ENCODE measurements at places on chromosomes 7 and 10. TPM values are rescaled to one million over a fixed set of nuclear protein-coding genes. Genes with fewer than 3 reads are reported as not detected.
A peak's percentile ranks its signal among the peaks of the same experiment; 100 is the strongest.

GRCh38 chr10:76177936-76178335, 746.5 kb downstream of the LRMDA start:
- no peak for DNase-seq

The AP5Z1 gene
- 12.9 TPM for total RNA-seq

GRCh38 chr10:70926226-70927000, 38.0 kb upstream of the PCBD1 start:
- peak; percentile 69 for DNase-seq

DNA sequence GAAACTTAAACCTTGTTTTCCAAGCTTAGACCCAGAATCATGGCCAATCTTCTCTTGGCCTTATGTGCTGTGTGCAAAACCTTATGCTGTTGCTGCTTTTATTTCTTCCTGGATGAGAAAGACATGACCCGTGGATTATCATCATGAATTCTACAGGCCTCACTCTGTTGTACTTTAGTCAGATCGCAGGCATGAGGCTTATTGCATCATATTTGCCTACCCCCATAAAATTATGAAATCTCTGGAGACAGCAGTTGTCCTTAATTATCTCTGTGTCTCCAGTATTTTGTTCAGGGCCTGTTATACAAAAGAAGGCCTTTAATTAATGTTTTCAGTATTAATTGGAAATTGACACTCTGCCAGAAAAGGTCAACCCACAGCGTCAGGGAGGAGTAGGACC, 71.6 kb downstream of the PLCE1 start:
- DNase-seq, result no peak

The ASZ1 gene
- total RNA-seq, result not detected

DNA sequence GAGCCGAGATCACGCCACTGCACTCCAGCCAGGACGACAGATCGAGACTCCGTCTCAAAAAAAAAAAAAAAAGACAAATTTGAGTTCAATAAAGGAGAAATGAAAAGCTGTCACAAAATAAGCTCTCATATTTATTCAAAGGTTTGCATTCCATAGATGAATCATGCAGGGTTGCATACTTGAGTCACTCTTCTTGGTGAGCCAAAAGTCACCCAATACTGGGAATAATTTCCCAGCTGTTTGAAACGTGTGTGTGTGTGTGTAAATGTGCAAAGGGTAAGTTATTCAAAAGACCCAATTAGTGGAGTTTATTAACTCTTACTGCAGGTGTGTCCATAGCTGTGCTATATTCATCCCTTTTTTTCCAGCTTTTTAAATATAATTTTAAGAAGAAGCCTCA, 297.7 kb downstream of the CCDC3 start:
- no peak for DNase-seq

DNA sequence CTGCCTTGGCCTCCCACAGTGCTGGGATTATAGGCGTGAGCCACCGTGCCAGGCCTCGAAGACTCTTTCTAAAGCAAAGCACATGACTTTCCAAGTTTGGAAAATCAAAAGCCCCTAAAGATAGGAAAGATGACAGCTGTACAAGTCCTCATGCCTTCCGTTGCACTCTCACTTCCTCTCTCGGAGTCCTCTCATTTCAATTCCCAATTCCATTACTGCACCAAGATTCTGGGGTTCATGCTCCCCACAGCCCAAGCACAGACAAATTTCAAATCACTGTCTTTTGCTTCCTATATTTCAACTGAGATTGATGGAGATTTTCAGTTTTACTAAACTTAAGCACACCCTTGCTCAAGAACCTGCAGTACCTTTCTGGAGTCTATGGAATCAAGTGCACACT, 10.9 kb upstream of the PLAU start:
- DNase-seq, result no peak

The NAT16 gene
- total RNA-seq, result not detected

DNA sequence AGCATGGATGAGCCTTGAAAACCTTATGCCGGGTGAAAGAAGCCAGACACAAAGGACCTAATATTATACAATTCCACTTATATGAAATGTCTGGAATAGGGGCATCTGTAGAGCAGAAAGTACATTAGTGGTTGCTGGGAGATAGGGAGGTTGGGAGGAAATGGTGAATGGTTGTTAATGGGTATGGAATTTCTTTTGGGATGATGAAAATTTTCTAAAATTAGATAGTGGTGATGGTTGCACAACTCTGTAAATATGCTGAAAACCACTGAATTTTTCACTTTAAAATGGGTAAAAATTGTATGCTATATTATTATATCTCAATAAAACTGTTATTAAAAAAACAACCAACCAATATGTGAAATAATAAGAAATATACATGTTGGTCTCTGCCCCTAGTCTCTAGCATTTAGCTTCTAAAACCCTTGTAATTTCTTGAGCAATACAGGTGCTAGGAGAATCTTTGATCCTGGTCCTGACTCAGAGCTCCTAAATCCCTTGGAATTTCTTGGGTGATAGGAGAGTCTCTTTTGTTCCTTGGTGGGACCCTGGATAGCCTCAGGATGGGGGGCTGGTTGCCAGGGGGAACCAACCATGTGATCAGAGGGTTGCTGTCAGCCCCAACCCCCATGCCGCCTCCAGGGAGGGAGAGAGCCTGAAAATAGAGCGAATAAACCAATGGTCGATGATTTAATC, 64.0 kb downstream of the TACR2 start:
- DNase-seq, result no peak

DNA sequence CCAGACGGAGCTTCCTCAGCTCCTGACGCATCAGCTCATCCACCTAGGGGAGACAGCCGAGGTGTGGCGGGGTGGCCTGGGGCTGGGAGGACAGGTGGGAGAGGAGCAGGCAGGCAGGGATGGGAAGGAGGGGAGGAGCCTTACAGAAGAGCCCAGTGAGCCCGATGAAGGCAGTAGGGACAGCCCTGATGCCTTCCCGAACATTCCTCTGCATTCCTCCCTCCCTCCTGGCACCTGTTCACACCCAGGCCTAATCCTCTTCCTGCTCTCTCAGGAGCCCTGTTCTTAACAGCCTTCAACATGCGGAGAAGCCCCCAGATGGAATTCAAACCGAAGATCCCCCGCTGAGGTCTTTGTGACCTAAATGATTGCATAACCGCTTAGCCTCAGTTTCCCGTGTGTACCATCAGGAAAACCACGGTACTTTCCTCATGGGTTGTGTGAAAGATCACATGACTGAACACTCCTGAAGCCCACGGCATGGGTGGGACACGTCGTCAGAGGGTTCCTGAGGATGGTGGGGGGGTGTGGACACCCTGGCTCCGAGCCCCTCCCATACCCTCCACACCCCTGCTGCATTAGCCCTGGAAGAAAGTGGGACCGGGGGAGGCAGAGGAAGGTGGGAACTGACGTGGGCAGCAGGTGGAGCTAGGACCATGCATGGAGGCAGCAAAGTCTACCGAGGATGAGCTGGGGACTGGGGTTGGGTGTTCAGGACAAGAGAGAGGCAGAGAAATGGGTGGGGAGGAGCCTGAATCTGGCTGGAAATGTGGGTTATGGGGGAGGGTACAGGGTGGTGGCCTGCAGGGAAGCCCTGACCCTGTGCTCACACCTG, 8.8 kb upstream of the ASB10 start:
- no peak for DNase-seq

- DNase-seq, result no peak
Measured at GRCh38 chr10:62745581-62745980, 58.9 kb upstream of the ADO start.

The SUN3 gene
- not detected for total RNA-seq

The SLC26A5 gene
- total RNA-seq, result not detected

The HTR5A gene
- total RNA-seq, result not detected

GRCh38 chr10:121927318-121927840, 452 bp downstream of the ATE1 start:
- peak; percentile 57 for DNase-seq

The LIPN gene
- not detected for total RNA-seq

- DNase-seq, result no peak
Measured at GRCh38 chr10:103281753-103282152, 4.8 kb downstream of the INA start.

GRCh38 chr7:131400681-131401176, 73.1 kb downstream of the MKLN1 start:
- DNase-seq, result no peak

GRCh38 chr10:6167456-6167855, 35.3 kb upstream of the PFKFB3 start:
- no peak for DNase-seq

The CC2D2B gene
- 1.8 TPM for total RNA-seq

- DNase-seq, result peak; percentile 38
Measured at GRCh38 chr7:129951226-129952085, 1.3 kb downstream of the UBE2H start.

The UCMA gene
- not detected for total RNA-seq

DNA sequence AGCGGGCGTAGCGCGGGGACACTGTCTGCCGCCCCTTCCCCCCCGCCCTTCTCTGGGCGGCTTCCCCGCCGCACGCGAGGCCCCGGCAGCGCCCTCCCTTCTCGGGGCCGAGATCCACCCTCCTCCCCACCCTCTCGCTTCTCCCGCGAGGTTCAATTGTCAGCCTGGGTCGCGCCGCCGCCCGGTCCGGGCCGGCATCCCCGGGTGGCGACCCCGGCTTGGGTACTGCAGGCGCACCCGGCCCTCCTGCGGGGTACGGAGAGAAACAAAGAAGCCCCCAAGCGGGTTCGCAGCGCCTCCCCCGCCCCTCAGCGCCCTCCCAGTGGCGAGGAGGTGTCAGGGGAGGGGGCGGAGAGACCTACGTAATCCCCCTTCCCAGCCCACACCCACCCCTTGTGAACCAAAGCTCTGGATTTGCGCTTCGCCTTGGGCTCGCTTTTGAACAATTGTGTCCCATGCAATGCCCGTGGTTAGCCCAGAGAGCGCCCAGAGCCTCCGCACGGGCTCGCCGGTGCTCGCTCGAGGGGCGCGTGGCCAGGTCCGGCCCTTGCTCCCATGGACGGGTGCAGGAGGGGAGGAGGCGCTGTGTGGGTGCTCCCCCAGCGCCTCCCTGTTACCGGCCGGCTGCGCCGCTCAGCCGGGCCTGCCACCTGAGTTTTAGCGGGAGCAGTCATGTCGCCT, 634 bp downstream of the HECW1 start:
- DNase-seq, result no peak

The SUFU gene
- total RNA-seq, result 7.2 TPM

GRCh38 chr7:102396710-102397019, 502 bp downstream of the PRKRIP1 start:
- no peak for DNase-seq

GRCh38 chr7:2496375-2496774, 20.2 kb upstream of the GRIFIN start:
- DNase-seq, result no peak

- DNase-seq, result no peak
Measured at GRCh38 chr7:113998934-113999333, 80.1 kb upstream of the PPP1R3A start.

GRCh38 chr7:100490483-100491191, 6.9 kb downstream of the NYAP1 start:
- no peak for DNase-seq

GRCh38 chr10:16945593-16945992, 128.4 kb upstream of the RSU1 start:
- no peak for DNase-seq

DNA sequence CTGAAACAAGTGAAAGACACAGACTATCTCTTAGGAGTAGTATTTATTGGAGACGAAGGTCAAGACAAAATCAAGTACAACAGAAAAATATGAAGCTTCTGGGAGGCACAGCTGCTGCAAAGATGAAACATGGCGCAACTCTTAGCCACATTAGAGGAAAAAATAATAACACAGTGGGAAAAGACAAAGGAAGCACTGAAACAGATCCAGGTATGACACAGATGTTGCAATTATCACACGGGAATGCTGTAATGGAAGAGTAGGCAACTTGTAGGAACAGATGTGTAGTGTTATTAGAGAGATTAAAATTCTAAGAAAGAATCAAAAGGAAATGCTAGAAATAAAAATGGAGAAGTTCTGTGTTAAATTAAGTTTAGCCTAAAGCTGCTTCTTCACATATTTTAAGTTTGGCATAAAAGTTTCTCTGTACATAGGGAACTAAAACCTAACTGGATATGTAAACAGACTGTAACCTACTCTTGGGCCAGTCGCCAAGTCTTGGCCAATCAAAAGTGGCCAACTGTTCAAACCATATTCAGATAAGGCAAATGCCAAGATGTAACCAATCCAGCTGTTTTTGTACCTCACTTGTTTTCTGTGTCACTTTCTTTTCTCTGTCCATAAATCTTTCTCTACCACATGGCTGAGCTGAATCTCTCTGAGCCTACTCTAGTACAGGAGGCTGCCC, 1132.0 kb upstream of the LRRTM3 start:
- no peak for DNase-seq

- DNase-seq, result no peak
Measured at GRCh38 chr10:113035732-113036312, 85.8 kb downstream of the TCF7L2 start.

The GBX1 gene
- total RNA-seq, result 2.0 TPM

- DNase-seq, result no peak
Measured at GRCh38 chr7:30727061-30727945, 24.6 kb upstream of the INMT start.

DNA sequence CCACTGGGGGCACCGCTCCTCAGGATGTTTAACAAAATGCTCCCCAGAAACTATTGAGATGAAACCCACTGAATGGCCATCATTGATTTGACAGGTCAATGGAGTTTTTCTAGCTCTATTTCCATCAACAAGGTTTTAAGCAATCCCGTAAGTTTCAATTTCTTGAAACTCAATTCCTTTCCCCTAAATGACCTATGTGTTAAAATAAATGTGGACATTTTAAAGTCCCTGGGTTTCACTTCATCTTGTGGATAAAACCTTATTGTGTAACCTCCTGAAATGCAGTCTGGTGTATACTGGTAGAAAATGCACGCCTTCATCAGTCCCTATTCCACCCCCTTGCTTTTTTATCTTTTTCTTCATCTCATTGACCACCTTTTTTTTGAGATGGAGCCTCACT, 8.9 kb upstream of the C7orf33 start:
- DNase-seq, result no peak

The CCDC136 gene
- total RNA-seq, result 7.5 TPM

The NRG3 gene
- not detected for total RNA-seq

The PTCD1 gene
- 2.7 TPM for total RNA-seq

The ANKRD2 gene
- 79.1 TPM for total RNA-seq

The AGBL3 gene
- total RNA-seq, result 1.7 TPM

The GIMAP4 gene
- total RNA-seq, result 19.7 TPM

GRCh38 chr7:74059037-74059436, 24.6 kb upstream of the LIMK1 start:
- DNase-seq, result no peak

DNA sequence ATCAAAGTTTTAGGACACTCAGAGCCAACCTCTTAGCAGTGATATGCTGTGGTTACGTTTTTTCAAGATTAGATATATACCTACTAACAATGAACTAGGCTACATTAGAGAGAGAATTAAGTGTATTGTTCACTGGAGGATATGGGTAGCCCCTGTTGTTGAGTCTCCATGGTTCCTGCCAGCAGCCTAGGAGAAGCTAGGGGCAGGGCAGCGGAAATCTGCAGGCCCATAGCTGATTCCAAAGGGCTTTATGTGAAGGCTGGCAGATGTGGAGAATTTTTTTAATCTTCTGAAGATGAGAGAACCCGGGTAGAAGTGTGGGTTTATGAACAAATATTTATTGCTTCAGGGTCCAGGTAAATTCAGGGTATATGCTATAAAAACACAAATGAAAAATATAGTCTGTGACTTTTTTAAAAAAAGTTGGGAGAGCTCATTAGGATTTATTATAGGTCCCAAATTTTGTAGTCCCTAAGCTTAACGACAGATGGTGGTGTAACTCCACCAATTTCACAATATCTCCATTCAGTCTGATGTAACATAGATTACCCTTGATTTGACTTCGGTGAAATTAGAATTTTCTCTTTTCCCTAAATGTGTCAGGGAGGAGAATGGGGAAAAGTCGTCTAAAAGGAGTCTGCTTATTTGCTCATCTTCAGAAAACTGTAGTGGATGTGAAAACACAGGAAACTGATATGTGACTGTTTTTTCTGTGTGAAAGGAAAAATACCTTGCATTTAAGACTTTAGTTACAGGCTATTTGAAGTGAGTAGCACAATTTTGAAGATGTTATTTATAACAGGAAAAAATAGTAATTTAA, 163.0 kb upstream of the PPP1R3A start:
- DNase-seq, result no peak

Data from heart right ventricle (tissue), 16 donors.